ENCODE measurements at places on chromosomes 11 and 22.

- peak; percentile 96 for DNase-seq
These were observed 18.8 kb downstream of the CSNK1E start for GRCh38 chr22:38298312-38299005.

GRCh38 chr11:95925011-95925410 is 1.1 kb upstream of the MTMR2 start:
- DNase-seq = peak; percentile 20

DNA sequence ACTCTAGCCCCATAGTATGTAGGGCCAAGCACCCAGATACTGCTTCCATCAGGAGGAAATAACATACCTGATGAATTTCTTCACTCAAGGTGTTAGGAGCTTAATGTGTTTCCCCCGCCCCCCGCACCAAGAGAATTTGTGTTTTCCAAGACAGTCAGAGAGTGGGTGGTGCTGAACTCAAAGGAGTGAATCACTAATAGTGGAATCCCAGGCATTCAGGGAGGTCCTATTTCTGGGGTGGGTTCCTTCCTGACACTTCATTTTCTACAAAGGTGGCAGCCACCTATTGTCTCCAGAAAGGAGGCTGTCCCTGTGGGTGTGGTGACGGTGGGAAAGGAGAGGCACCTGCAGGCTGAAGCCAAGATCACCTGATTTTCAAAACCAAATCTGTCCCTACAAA is 50.8 kb upstream of the ELF5 start:
- DNase-seq = no peak

DNA sequence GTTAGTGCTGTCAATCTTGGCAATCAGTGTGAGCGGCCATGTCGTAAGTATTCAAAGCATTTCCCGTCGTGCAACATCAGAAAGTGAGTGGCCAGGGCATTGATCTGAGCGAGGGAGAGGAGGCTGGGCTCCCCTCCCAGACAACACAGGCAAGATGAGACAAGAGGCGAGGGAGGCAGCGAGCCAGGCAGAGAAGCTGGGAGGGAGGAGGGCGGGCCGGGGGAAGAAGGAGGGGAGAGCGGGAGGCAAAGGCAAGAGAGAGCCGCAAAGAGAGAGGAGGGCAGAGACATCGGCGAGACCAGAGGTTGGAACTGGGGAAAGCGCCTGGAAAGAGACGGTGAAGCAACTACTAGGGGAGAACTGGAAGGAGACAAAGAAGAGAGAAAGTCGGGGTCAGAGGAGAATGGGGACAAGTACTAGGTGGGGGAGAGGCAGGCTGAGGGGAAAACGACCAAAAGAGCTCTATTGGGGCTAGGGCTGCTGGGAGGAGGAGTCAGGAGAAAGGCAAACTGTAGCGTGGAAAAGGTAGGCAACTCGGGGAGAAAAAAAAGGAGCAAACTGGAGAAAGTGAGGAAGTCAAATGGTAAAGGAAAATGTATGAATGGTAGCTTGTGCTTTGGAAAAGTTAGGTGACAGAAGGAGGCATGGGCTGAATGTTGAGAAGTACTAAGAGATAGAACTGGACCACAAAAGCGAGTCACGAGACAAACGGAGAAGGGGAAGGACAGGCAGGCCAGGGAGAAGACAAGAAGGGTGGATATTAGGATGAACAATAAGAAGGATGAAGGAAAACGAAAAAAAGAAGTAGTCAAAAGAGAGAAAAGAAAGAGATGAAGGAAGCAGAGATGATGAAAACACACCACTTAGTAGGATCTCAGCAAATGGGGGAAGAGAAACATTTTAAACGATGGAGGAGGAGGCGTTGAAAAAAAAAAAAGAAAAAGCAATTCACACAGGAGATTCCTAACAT is 130.5 kb upstream of the C11orf58 start:
- DNase-seq = peak; percentile 29

- no peak for DNase-seq
These were observed 82.7 kb upstream of the EED start for GRCh38 chr11:86161837-86162236.

DNA sequence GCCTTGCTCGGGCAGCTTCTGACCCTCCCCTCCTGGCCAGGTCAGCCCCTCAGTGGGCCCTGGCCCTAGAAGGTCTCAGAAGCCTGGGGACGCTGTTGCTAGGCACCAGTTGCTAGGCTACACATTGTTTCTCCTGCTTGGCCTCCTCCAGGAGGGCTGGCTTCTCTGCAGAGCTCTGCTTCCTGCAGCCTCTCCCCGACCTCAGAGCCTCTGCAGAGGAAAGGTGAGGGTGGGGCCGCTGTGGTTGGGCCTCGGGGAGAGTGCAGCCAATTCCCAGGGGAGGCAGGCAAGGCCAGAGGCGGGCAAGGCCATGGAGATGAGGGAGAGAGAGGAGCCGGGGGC is 27.6 kb upstream of the LRRC10B start:
- DNase-seq = no peak

GRCh38 chr11:27596388-27596787 is 89.8 kb upstream of the LIN7C start:
- DNase-seq = no peak

- no peak for DNase-seq
These were observed 25.7 kb downstream of the ARHGAP1 start for GRCh38 chr11:46674463-46675287.

GRCh38 chr11:586376-587316 is 10.4 kb downstream of the PHRF1 start:
- no peak for DNase-seq

GRCh38 chr11:9060700-9061111 is 30.7 kb downstream of the SCUBE2 start:
- no peak for DNase-seq

GRCh38 chr11:87136236-87136635 is 98.5 kb downstream of the TMEM135 start:
- no peak for DNase-seq

DNA sequence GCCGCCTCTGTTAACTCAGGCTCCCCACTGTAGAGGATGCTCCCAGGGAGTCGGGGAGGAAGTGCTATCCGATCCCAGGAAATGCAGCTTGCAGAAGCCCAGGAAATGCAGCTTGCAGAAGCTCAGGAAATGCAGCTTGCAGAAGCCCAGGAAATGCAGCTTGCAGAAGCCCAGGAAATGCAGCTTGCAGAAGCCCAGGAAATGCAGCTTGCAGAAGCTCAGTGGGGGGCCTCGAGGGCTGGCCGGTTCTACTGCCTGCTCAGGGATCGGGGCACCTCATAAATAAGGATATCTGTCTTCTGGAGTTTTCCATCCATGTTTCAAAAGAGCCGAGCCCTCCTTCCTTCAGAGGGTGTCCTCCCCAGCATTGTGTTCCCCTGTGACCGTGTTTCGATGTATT is 25.1 kb upstream of the SMIM38 start:
- no peak for DNase-seq

- no peak for DNase-seq
These were observed 977 bp upstream of the KCNJ5 start for GRCh38 chr11:128890216-128890542.

DNA sequence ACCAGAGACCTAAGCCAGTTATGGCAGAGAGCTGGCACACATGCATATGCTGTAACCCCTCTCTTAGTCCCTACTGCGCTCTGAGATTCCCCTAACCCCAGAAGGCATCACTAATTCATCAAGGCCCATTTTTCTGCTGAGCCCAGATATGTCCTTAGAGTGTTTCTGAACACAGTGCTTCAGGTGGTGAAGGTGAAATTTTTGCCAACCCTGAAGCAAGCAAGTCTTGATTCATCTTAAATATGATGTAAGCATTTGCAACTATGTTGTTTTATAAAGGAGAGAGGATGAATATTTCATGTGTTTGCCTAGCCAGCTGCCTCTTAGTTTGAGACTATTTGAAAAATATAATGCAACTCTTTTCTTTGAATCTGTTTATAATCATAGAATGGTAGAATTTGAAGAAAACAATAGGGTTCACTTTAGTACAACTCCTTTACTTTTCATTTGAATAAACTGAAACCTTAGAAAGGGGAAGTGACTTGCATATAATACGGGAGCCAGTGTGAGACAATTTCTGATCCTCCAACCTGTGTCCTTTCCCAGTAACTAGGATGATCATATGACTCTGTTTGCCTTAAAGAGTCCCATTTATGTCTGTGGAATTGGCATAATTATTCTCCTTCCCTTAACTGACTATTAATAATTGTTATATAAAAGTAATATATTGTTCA is 194.3 kb upstream of the MTNR1B start:
- DNase-seq = no peak

DNA sequence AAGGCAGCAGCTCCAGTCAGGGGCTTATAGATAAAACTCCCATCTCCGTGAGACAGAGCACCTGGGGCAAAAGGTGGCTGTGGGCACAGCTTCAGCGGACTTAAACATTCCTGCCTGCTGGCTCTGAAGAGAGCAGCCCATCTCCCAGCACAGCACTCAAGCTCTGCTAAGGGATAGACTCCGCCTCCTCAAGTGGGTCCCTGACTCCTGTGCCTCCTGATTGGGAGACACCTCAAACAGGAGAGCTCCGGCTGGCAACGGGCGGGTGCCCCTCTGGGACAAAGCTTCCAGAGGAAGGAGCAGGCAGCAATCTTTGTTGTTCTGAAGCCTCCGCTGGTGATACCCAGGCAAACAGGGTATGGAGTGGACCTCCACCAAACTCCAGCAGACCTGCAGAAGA is 279.4 kb downstream of the LARGE1 start:
- DNase-seq = no peak

GRCh38 chr11:127218275-127218608 is 217.7 kb upstream of the KIRREL3 start:
- DNase-seq = no peak

- no peak for DNase-seq
These were observed 37.1 kb downstream of the HIRA start for GRCh38 chr22:19394274-19395050.

DNA sequence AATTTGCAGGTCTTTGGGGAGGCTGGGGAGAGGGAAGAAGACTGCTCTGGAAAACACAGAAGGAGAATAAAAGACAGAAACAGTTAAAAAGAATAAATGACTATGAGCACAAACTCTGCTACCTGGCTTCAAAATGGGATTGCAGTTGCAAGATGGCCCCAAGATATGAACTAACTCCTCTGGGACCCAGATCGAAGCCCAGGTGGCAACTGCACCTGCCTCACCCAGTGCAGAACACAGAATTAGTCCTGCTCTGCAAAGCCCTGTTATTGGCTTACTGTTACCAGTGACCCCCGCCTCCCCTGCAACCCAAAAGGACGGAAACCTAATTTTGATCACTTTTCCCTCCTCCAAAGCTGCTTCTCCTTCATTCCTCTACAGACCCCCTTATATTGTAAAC is 35.9 kb upstream of the POU2AF1 start:
- no peak for DNase-seq

GRCh38 chr11:19578871-19579270 is 133.8 kb upstream of the NAV2 start:
- DNase-seq = no peak

DNA sequence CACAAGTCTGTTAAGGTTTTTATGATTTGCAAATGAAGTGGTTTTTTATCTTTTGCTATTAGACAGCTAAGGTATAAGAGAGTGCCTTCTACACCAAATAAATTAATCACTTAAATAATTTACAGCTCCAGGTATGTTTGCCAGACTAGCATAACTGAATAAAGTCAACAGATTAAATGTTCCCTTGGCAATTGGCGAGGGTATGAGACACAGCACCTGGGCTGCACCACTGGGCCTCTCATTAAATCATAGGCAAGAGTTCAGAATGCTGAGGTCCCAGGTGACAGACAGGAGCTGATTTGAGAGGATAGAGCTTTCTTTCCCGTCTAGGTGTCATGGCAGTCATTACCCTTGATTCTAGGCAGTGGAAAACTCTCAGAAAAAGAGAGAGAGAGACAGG is 62.6 kb upstream of the WT1 start:
- DNase-seq = no peak

DNA sequence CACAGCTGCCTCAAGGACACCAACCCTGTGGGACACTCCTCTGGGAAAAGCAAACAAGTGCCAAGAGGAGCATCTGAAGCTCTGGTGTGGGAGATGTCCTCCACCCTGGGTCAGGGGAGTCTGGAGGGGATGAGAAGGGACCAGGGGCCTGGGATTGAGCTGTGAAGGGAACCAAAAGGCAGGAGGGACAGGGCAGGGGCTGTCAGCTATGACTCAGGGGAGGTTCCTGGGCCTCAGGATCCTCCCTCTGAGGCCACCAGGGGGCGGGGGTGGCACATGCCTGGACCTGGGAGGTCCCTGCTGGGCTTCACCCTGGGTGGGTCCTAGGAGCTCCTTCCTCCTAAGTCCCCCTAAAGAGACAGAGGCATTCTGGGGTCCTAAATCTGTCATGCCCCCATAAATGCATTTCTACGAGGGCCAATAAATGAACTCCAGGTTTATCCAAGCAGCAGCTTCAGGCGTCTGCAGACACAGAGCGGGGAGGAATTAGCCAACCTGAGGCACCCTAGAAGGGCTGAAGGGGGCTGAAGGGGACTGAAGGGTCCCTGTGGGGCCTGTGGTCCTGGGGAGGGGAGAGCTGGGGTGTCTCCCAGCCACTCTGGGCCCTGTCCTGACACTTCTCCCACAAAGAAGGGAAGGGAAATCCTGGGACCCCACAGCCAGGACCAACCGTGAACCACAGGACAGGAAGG is 31.9 kb upstream of the IGLL5 start:
- no peak for DNase-seq

DNA sequence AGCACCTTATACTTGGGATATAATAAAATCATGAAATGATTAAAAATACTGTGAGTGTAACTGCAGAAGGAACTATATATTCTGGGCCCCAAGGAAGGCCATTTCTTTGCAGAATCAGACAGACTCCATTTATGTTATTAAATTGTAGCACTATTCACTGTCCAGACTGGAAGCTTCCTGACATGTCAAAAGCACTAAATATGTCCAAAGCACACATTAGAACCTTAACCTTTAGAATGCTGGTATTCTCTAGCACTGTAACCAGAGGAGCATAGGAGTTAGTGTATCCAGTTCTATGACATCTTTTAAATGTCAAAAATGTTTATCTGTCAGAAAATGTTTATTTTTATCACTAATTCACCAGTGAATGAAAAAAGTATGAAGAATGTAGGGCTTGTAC is 246.9 kb downstream of the CADM1 start:
- DNase-seq = no peak

DNA sequence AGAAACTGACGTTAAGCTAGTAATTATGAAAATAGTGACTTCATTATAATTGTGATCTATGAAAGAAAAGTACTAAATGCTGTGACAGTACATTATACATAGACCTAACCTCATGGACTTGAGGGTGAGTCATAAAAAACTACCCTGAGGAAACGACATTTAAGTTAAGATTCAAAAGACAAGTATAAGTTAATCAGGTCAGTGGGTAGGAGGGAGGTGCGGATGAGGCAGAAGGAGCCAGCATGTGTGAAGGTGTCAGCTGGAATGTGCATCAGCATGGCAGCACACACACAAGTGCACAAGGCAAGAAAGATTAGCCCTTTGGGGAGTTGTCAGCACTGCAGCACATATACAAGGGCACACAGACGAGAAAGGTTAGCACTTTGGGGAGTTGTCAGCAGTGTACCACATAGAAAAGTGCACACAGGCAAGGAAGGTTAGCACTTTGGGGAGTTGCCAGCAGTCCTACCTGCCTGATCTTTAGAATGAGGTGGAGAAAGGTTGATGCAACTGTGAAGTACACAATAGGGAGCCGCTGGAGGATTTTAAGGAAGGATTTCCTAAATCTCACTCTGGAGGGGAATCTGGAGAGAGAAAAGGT is 31.6 kb upstream of the CAVIN3 start:
- no peak for DNase-seq

Measured in epithelial cell of prostate (primary cell).